Smooth muscle cell of the pulmonary artery (primary cell): ENCODE measurements at places on chromosomes 3 and 15. TPM values are rescaled to one million over a fixed set of nuclear protein-coding genes. Genes with fewer than 3 reads are reported as not detected.

The SLC22A13 gene
- 0.46 and 1.2 TPM in 2 replicates for total RNA-seq

The IL17RB gene
- under 0.01 TPM in 1 of 2 replicates, not detected in the other for total RNA-seq

The SLC2A2 gene
- total RNA-seq, result not detected in 2 replicates

The SLC15A2 gene
- total RNA-seq, result 0.26 and 0.30 TPM in 2 replicates

The ATOSA gene
- 20.3 and 28.9 TPM in 2 replicates for total RNA-seq

The ATP13A5 gene
- total RNA-seq, result not detected in 2 replicates

The SIDT1 gene
- 0.20 TPM in 1 of 2 replicates, not detected in the other for total RNA-seq

The CLSTN2 gene
- total RNA-seq, result 0.33 and 1.6 TPM in 2 replicates

The LEKR1 gene
- total RNA-seq, result 0.20 and 0.63 TPM in 2 replicates

The KLHL40 gene
- total RNA-seq, result not detected in 2 replicates

The TICRR gene
- 1.7 and 2.7 TPM in 2 replicates for total RNA-seq

The ICE2 gene
- total RNA-seq, result 38.9 and 42.4 TPM in 2 replicates

The LRTM1 gene
- total RNA-seq, result not detected in 2 replicates

The NR1I2 gene
- total RNA-seq, result 0.20 and 0.23 TPM in 2 replicates

The DPPA2 gene
- total RNA-seq, result not detected in 2 replicates

The CYP1A2 gene
- total RNA-seq, result not detected in 2 replicates
